ENCODE measurements at places on chromosomes 16 and 17.

GRCh38 chr16:47519546-47519945 lies 58.4 kb downstream of the PHKB start:
- H3K4me1 ChIP-seq, result peaks cover 12% of the 10 kb centered on the region
- H3K27ac ChIP-seq, result peak overlapping the region; percentile 47
- no peaks in the 10 kb centered on the region for H3K27me3 ChIP-seq
- H3K36me3 ChIP-seq, result peaks cover 38% of the 10 kb centered on the region
- DNase-seq, result no peak
- no peak overlapping the region for H3K4me3 ChIP-seq

DNA sequence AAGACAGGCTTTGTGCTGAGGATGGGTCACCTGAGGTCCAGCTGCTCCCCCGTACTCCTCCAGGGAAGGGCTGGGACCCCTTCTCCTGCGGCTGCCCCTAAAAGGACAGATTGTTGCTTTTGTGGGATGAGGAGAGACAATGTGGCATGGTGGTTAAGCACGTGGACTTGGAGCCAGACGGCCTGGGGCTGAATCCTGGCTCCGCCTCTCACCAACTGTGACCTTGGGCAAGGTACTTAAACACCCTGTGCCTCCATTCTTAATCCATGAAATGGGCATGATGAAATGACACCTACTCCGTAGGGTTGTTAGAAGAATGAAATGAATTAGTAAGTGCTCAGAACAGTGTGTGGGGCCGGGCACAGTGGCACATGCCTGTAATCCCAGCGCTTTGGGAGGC lies 39.6 kb upstream of the PLCG2 start:
- no peak for DNase-seq
- no peak overlapping the region for H3K4me3 ChIP-seq
- H3K27ac ChIP-seq, result no peak overlapping the region
- no peaks in the 10 kb centered on the region for H3K36me3 ChIP-seq

- H3K27me3 ChIP-seq, result no peaks in the 10 kb centered on the region
- H3K27ac ChIP-seq, result no peak overlapping the region
- no peak for DNase-seq
- no peak overlapping the region for H3K4me3 ChIP-seq
Measured at GRCh38 chr17:48513666-48514455, 16.9 kb downstream of the HOXB1 start.

DNA sequence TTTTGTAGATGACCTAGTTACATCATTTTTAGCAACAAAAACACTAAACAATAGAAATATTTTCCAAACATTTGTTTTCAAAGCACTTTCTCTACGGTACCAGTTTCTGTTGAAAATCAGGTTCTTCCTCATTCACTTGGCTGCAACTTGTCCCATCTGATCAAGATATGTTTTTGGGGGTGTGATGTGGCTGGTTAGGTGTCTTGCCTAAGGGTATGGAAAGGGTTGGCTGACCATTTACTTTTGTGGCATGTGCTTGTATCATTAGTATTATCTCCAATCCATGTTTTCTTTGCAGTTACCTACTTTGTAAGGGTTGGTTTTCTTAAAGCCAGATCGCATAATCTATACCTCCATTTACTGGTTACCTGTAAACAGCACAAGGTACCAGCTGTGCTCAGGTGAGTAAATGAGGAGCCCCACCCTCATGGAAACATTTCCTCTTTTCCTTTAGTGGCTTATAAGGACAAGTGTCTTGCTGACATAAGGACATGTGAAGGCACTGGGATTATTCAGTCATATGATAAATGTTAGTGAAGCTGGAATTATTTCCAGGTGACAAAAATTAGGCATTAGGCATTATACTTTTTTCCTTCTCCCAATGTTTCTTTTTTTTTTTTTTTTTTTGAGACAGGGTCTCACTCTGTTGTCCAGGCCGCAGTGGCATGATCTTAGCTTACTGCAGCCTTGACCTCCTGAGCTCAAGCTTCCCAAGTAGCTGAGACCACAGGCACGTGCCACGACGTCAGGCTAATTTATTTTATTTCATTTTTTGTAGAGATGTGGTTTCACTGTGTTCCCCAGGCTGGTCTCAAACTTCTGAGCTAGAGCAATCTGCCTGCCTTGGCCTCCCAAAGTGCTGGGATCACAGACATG lies 162.0 kb downstream of the CCDC182 start:
- no peak overlapping the region for H3K27ac ChIP-seq
- H3K27me3 ChIP-seq, result no peaks in the 10 kb centered on the region
- H3K4me3 ChIP-seq, result no peak overlapping the region
- H3K36me3 ChIP-seq, result no peaks in the 10 kb centered on the region

GRCh38 chr17:29256735-29257466 lies 10.2 kb downstream of the CRYBA1 start:
- no peak for DNase-seq
- peaks cover 49% of the 10 kb centered on the region for H3K36me3 ChIP-seq
- H3K27ac ChIP-seq, result peak overlapping the region; percentile 18
- H3K27me3 ChIP-seq, result no peaks in the 10 kb centered on the region
- H3K4me3 ChIP-seq, result no peak overlapping the region
- H3K4me1 ChIP-seq, result peaks cover 37% of the 10 kb centered on the region

DNA sequence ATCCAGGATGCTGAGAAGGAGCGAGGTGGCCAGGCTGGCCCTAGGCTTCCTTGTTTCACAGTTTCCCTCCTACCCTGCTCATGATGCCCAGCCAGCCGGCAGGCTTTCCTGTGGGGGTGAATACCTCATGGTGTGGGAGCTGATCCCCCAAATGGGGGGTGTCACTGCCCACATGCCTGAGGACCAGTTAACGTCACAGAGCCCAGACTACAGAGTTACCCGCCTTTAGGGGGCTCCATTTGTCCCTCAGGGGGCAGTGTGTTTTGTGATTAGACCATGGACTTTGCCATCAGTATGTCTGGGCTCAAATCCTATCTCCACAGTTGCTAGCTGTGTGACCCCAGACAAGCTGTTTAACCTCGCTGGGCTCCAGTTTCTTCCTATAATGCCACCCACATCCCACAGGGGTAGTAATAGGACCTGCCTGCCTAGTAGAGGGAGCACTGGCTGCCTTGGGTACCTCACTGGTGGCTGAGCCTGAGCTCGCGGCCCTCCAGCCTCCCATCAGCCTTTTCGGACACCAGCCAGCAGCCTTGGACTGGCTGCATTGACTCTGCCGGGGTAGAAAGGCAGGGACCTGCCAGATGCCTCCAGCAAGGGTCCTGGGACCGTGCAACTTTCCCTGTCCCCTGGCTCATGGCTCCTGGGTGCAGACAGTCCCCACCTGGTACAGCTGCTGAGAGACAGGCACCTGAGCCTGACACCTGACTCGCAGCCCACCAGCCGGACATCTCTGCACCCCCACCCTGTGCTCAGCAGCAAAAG lies 87.5 kb upstream of the GSE1 start:
- no peak for DNase-seq
- no peaks in the 10 kb centered on the region for H3K4me1 ChIP-seq

GRCh38 chr17:79047291-79047920 lies 23.4 kb downstream of the C1QTNF1 start:
- H3K27me3 ChIP-seq, result peaks cover 22% of the 10 kb centered on the region
- no peaks in the 10 kb centered on the region for H3K36me3 ChIP-seq
- peak overlapping the region; percentile 23 for H3K27ac ChIP-seq
- DNase-seq, result no peak
- H3K4me1 ChIP-seq, result peaks cover 5% of the 10 kb centered on the region

- peaks cover 50% of the 10 kb centered on the region for H3K4me1 ChIP-seq
- no peaks in the 10 kb centered on the region for H3K36me3 ChIP-seq
- H3K4me3 ChIP-seq, result peak overlapping the region; percentile 82
- DNase-seq, result no peak
- peak overlapping the region; percentile 94 for H3K27ac ChIP-seq
Measured at GRCh38 chr17:1725642-1726511, 1.4 kb downstream of the WDR81 start.

Data from psoas muscle (tissue), 8 donors.